ENCODE measurements at places on chromosomes 7 and 10.

DNA sequence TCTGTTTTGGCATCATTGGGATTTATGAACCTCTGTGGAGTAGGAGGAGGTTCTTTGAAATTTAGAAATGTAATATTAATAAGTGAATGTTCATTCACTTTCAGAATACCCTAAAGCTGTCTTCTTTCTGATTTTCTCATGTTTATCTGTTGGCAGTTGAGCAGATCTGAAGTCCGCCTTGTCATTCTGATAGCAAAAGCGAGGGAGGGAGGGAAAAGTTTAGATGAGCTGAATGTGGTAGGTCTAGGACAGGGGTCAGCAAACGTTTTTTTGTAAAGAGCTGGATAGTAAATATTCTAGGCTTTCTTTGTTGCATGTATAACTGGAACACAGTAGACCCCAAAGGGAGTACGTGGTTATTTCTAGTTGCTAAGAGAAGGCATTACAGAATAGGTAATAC is 94.4 kb upstream of the GATA3 start:
- DNase-seq = no peak

DNA sequence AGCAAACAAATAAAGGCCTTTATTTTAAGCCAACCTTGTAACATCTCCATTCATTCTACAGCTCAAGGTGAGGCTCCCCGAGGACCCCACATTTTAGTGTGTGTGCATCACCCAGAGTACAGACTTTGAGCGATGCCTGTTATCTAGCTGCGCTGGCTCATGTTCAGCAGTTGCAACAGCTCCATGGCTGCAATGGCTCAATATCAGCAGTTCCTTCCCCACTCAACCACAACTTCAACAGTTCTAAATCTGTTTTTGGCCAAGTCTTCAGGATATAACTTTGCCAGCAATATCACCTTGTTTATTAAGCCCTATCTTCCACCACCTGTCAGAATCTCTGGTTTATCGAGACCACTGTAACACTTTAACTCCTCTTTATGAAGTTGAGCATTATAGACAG is 95.8 kb downstream of the WNT2 start:
- DNase-seq = no peak

DNA sequence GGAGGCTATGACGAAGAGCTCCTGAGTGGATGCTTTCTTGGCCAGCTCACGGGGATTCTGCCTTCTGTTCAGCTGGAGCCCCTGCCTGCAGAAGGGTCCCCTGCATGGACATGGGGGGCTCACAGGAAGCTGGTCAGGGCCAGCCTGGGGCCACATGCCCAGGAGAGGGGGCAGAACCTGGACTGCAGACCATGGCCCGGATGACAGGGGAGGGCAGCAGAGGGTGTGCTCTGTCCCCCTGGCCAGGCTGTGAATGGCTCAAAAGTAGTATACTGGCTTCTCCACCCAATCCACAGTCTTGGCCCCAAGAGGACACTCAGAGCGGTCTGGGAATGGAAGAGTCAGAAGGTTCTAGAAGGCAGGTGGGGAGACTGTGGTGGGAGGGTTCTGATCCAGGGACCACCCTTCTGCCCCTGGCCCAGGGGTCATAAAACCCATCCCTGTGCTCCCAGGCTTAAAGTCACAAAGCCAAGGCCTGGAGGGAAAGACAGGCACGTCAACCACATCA is 40.3 kb downstream of the PPIF start:
- DNase-seq = no peak

DNA sequence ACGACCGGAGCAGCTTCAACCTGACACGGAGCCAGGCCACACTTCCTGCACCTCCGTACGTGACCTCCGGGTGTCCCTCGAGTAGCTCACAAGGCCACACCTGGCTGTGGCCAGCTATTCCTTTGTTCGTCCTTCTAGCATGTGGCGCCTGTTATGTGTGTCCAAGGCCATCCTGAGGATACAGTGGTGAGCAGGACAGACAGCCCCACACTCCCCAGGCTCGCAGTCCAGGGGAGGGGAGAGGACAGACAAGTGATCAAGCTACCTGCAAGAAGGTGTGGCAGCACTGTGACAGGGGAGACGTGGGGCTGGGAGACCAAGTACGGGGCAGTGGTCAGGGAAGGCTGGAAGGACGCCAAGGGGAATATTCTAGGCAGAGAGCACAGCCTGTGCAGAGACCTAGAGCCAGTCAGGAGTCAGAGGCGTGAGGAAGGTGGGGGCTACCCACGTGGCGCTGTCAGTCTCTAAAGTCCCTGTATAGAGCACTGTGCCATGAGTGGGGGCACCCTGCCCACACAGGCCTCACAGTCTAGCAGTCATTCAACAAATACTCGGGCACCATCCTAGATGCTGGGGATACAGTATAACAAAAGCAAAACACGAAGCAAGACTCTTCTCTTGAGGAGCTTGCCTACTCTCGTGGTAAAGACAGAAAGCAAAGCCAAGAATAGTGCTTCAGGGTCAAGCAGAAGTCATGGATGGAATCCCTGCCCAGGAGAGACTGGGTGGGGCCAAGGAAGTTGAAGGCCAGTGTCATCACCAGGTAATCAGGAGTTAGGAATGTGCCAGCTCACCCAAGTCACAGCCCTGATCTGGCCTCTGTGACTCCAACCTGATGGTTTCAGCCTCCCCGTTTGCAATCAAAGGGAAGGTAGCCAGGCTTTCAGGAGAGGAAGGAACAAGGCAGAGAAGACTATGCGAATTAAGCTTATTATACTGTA is 58.6 kb downstream of the PROSER2 start:
- DNase-seq = no peak

DNA sequence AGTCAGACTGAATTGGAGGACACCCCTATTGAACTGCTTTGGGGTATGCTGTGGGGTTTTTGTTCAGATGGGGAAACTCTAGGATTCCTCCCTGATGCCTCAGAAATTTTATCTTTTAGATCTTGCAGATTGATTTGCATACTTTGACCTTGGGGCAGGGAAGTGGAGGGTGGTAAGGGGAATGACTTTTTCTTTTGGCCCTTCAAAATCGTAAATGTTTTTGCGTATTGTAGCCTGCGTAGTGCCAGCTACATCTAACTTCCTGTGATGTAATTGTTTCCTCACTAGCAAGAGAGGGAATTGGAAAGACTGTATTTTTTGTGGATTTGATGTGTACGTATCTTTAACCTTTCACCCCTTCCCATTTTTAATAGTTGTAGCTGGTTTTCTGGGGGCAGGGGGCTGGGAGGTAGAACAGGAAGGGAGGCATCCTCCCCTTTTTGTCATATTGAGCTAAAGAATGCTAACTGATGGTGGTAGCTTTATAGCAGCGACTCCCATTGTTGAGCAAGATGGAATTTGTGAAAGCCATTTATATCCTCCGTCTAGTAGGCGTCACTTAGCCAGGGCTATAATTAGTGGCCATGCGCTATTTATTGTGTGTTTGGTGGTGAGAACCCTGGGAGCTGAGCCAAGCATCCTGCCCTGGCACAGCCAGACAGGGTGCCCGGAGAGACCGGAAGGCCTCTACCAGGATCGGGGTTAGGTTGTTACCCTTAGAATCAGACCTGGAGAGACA is 11.3 kb downstream of the DUSP5 start:
- DNase-seq = no peak

- DNase-seq = no peak
Observed at GRCh38 chr7:159192725-159193453, 48.2 kb upstream of the VIPR2 start.

GRCh38 chr10:55065185-55065584 is 264.2 kb upstream of the PCDH15 start:
- DNase-seq = no peak

- DNase-seq = no peak
Observed at GRCh38 chr10:79482304-79482703, 30.0 kb upstream of the EIF5AL1 start.

DNA sequence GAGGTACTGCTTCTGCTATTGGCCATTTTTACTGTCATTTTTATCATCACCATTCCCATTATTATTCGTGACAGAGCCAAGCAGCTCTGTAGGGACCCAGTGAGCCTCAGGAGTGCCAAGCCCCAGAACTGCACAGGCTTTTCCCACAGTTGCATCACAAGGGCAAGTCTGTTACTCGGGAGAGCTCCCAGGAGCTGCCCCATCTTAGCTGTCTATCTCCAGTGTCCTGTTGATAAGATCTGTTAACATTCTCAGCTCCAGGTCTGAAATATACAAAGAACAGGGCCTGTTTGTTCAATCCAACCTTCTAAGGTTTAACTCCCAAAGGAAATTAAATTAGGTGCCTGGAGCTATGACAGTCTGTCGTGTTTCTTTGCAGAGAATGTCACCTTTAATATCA is 20.2 kb upstream of the TRIM8 start:
- no peak for DNase-seq

DNA sequence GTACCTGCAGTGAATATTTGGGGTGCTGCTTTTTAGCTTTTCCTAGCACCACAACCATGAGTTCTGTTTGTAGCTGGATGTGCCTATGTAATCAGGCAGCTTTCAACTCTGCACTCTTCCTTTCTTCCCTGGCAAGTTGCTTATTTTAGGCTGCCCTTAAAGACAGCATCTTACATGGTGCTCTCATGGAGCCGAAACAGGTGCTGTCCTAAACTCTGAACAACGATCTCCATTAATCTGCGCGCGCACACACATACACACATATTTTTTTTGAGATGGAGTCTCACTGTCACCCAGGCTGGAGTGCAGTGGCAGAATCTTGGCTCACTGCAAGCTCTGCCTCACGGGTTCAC is 9.1 kb downstream of the RPS24 start:
- no peak for DNase-seq

DNA sequence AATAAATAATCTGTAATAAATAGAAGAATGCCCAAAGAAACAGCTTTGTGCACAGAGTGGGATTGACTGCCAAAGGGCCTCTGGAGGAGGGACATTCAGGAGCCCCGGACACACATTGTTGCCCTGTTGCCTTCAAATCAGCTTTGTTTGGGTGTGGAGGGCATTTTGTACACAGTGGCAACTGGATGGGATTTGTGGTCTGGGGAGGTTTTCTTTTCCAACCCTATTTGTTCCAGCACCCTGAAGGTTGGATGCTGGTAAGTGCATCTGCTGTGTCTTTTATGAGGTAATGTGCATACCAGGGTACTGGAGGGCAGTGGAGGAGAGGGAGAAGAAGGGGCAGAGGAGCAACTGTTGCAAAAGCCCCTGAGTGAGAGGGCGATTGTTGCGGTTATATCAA is 6.3 kb downstream of the LRMDA start:
- no peak for DNase-seq

DNA sequence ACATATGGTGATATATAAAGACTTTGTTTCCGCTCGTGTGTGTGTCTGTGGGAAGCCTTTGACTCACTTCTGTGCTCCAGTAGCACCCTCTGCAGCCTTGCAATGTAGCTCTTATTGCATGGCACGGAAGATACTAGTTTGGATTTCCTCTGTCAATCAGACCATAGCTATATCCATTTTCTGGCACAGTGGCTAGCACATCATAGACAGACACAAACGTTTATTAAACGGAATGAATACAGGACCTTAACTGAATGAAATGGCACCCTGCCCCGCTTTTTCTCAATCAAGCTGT is 124.0 kb upstream of the PTPN20 start:
- DNase-seq = no peak

- no peak for DNase-seq
Observed at GRCh38 chr10:26085549-26085948, 131.0 kb upstream of the GAD2 start.

GRCh38 chr10:68924593-68924992 is 23.5 kb downstream of the DDX50 start:
- no peak for DNase-seq

GRCh38 chr10:126204320-126204719 is 184.0 kb downstream of the ADAM12 start:
- no peak for DNase-seq

GRCh38 chr10:86366902-86367151 is 232 bp upstream of the GRID1 start:
- DNase-seq = no peak

- peak; percentile 17 for DNase-seq
Observed at GRCh38 chr7:111232249-111233084, 141.5 kb downstream of the LRRN3 start.

- peak; percentile 59 for DNase-seq
Observed at GRCh38 chr7:94423863-94424735, 29.4 kb downstream of the COL1A2 start.

DNA sequence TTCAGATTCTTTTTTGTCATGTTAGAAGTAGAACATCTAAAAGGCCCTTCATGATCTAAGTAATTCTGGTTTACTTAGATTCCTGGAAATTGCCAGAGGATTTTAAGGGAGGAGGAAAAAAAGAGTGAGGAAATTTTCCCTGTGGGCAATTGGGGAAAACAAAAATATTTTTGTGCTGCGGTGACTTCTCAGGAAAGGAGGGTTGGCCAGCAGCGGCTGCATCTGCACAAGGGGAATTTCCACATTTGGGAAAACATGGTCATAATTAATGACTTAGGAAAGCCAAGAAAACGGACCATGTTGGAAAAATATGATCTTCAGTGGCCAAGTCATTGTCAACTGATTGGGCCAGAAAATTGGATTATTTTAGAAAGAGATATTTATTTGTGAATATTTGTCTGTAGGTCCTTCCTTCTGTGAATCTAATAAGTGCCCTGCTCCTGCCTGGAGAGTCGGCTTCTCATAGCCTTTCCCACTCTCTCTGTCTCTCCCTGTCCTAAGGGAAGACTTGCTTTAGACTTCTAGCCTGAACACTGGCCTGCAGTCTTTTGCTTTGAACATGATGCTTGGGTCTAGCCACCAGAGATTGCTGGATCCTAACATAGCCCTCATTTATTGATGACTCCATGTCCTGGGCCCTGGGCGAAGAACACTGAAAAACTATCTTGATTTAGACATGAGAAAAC is 124.2 kb upstream of the MKLN1 start:
- DNase-seq = no peak

DNA sequence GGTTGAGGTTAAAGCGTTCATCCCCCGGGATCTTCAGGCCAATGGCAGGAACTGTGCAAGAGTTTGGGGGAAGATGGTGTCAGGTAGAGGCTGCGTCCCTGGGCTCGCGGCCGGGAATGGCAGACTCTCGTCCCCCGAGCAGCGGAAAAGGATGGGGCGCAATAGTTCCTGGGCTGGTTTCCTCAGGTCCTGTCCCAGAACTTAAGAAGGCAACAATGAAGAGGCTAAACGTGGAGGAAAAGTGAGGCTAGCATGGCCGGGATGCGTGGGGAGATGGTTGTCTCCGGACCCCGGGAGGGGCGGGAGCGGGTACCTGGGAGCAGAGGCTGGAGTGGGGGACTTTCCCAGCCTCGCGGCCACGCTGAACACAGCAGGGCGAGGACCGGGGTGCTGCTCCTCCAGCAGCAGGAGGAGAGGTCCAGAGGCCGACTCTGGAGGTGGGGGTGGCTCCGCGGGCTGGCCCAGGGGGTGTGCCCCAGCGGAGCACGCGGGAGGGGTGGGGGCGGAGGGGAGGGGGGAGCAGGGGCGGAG is 882 bp downstream of the IRF5 start:
- no peak for DNase-seq

DNA sequence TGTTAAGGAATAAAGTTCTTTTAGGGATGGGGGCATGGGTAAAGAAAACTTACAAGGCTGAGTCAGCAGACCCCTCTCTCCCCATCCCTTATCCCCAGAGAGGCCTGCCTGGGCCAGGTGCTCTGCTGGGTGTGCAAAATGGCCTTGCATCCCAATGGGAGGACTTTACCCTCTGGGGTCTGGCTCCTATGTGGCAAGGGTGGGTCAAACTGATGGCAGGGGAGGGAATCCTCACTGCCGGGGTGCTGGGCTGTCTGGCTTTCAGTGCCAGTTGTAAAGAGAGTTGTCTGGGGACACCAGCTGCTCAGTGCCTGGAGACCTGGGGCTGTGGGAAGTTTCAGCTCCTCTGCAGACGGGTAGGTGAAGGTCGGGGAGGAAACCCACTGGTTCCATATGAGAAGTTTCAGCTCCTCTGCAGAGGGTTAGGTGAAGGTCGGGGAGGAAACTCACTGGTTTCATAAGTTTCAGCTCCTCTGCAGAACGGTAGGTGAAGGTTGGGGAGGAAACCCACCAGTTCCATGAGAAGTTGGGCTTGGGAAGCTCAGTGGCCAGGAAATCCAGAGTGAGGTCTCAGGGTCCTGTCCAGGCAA is 127.2 kb upstream of the PODXL start:
- no peak for DNase-seq

All from fibroblast of skin of left biceps (primary cell).